ENCODE measurements at places on chromosomes 7 and 10.

DNA sequence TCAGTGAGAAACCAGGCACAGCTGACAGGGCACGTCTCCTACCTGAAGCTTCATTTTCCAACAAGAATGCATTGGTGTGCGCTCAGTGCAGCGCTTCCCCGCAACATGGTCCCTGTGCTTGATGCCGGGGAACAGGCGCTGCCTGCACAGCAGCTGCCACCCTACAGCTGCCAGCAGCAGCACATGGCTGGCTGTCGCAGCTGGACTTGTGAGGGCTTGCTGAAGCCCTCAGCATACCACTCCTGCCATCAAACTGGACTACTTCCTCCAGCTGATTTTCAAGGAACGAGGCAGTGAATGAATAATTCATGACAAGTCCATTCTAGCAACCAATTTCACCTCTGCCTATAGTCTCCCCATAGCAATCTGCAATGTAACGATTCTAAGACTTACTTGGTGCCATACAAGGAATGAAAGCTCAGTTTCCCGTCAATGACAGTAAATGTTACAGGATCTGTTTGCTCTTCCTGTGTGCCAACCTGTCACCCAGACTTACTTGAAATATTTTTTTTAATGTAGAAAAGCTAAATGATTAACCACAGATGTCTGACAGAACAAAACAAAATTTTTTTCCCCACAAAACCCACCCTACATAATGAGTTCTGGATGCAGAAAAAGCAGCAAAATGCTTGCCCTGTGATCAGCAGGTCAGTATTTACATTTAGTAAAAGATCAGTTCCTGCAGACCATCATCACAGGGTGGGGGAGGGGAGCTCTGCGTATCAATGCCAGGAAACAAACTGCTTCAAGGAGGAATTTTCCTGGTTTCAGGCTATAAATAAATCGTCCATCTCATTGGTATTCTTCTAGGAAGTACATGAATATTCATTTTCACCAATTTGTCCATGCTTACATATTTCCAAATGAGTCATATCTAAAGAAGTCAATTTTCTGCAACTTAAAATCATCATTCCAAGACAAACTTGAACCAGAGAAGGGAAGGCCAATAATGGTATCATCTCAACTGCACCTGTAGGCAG is 140.6 kb downstream of the ALOX5 start:
- peak; percentile 69 for DNase-seq

DNA sequence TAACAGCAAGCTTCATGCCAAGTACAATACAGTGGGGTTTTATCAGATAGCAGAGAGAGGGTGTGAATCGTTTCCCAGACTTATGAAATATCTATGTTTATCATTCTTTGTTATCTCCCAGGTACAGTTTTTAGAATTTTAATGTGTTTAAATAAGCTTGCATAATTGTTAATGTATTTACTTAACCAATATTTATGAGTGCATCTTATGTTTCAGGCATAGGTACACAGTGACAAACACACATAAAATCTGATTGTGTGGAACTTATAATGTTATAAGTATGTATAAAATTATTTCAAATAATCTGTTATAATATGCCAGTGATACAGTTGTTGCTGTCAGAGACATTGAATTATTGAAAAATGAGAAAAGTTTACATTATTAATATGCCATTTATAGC is 1011.4 kb upstream of the C7orf33 start:
- no peak for DNase-seq

DNA sequence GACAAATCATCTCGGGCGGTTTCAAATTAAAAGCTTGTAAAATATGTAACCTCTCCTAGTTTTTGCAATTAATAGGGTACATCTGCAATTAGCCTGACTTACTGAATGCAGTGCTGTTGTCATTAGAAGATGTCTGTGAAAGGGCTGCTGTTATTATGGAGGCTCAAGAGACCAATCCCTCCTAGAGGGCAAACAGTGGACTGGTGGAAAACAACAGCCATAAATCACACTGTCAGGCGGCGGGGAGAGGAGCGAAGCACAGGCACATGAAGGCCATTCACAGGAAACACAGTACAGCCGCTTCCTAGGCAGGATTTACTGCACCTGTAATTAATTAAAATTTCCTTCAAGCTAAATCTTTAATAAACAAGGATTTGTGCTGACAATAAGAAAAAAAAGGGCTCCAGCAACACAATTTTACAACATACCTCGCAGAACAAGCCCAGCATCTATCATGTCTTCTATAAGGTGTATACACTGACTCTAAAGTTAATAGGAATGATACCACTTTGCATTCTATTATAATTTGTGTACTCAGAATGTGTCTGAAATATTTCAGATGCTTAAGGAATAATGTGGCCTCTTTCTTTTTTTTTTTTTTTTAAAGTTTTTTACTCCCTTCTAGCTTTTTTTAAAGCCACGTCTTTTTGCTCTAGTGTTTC is 50.7 kb downstream of the ERCC6 start:
- peak; percentile 50 for DNase-seq

DNA sequence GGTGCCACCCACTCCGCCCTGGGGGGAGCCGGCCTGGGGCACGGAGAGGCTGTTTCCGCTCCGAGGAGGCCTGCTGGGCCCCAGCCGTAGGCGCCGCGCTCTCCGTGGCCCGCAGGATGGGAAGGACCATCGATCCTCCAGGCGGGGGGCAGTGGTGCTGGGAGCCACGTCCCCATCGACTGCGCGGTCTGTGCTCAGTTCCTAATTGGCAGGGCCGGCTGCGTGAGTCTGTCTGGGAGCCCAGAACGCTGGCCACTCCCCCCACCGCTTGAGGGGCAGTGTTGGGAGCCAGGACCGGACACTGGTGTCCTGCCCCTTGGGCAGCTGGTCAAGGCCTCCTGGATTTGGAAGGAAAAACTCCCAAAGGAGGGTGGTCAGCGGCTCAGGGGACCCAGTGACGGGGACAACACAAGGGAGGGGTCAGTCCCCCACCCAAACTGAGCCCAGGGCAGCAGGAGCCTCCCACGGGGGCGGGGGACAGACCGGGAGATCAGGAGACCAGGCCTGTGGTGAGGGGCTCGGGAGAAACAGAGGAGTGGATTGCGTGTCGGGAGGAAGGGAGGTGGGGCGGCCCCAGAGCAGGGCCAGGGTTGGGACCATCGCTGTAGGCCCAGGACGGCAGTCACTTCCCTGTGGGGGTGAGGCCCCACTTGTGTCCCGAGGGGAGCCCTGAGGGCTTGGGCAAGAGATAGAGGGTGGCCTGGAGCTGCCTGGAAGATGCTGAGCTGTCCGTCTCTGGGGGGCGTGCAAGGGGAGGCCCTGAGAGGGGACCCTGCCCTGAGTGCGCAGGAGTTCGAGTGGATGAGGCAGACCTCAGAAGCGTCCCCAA is 89.0 kb downstream of the UNCX start:
- no peak for DNase-seq
